Activated CD8-positive, alpha-beta T cell treated with anti-CD3 and anti-CD28 coated beads for 36 hours (primary cell): ENCODE measurements at places on chromosomes 2 and 18.
A peak's percentile ranks its signal among the peaks of the same experiment; 100 is the strongest.

DNA sequence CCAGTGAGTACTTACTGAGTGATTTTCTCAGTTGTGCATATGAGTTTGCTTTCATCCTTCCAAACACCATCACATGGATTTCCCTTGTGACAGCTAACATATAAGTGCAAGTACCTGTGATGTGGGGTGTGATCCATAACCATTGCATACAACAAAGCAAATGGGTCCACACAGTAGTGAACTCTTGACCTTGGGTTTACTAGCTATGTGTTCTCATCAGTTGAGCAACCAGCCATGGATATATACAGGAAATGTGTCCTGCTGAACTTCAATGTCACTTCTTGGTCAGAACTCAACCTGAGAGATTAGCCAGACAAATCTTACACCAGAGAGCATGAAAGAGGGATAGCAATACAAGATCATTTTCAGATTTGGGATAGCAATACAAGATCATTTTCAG lies 420.9 kb upstream of the KCNH7 start:
- H3K4me3 ChIP-seq, result no peak overlapping the region
- no peaks in the 10 kb centered on the region for H3K4me1 ChIP-seq
- H3K36me3 ChIP-seq, result no peaks in the 10 kb centered on the region
- no peak for DNase-seq
- no peaks in the 10 kb centered on the region for H3K27me3 ChIP-seq
- H3K27ac ChIP-seq, result no peak overlapping the region

GRCh38 chr2:174717916-174718315 lies 46.4 kb downstream of the CHRNA1 start:
- H3K36me3 ChIP-seq, result no peaks in the 10 kb centered on the region
- H3K4me1 ChIP-seq, result peaks cover 26% of the 10 kb centered on the region
- peaks cover 1% of the 10 kb centered on the region for H3K27me3 ChIP-seq

DNA sequence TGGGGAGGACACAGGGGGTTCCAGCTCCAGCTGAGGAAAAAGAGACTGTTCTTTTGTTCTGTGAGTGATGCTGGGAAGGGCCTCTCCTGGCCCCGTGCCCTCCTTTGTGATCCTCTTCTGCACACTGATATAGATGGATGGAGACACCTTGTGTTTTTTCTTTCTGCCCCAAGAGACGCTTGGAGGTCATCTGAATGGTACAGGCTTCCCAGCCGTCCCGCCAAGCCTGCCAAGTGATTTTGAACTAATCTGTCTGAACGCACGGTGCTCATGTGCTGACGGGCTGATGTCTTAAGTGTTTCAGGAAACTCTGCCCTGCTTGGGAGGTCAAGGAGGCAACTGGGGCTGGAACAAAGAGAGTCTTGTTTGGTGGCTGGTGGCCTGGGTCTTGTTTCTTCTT lies 57.5 kb downstream of the KIF5C start:
- H3K27ac ChIP-seq, result no peak overlapping the region
- H3K4me3 ChIP-seq, result no peak overlapping the region
- no peaks in the 10 kb centered on the region for H3K27me3 ChIP-seq
- no peaks in the 10 kb centered on the region for H3K4me1 ChIP-seq

- H3K27me3 ChIP-seq, result peaks cover 50% of the 10 kb centered on the region
- peaks cover 29% of the 10 kb centered on the region for H3K4me1 ChIP-seq
- H3K4me3 ChIP-seq, result peak overlapping the region; percentile 24
- no peaks in the 10 kb centered on the region for H3K36me3 ChIP-seq
- H3K27ac ChIP-seq, result no peak overlapping the region
Observed at GRCh38 chr2:36359067-36359466, 3.5 kb downstream of the CRIM1 start.

GRCh38 chr2:205785507-205786260 lies 103.4 kb downstream of the NRP2 start:
- no peak overlapping the region for H3K27ac ChIP-seq
- no peak for DNase-seq
- H3K4me1 ChIP-seq, result peaks cover 10% of the 10 kb centered on the region
- no peak overlapping the region for H3K4me3 ChIP-seq
- peaks cover 1% of the 10 kb centered on the region for H3K27me3 ChIP-seq

GRCh38 chr2:52115750-52116149 lies 1083.8 kb upstream of the NRXN1 start:
- no peak overlapping the region for H3K27ac ChIP-seq
- no peaks in the 10 kb centered on the region for H3K27me3 ChIP-seq
- H3K36me3 ChIP-seq, result no peaks in the 10 kb centered on the region

GRCh38 chr2:217250013-217250524 lies 390.2 kb upstream of the TNP1 start:
- DNase-seq, result no peak
- H3K4me1 ChIP-seq, result peaks cover 11% of the 10 kb centered on the region
- no peak overlapping the region for H3K4me3 ChIP-seq
- H3K36me3 ChIP-seq, result no peaks in the 10 kb centered on the region

DNA sequence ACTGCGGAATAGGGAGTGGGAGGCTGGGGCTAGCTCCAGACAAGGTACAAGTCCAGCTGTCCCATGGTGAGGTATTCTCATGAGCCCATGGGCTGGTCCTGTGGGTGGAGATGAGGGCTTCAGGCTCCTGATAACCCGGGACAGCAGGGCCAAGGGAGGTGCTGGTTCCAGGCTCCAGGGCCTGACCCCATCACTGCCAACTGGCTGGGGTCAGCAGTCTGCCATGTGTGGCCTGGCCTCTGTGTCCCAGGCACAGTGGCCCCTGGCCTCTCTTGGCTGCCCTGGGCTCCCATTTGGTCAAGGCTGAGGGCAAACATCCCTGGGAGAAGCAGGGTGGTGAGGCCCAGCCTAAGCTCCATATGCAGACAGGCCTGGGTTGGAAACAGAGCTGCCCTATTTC lies 966 bp upstream of the OXER1 start:
- H3K4me3 ChIP-seq, result no peak overlapping the region
- H3K4me1 ChIP-seq, result no peaks in the 10 kb centered on the region
- no peak overlapping the region for H3K27ac ChIP-seq
- no peaks in the 10 kb centered on the region for H3K27me3 ChIP-seq

- H3K36me3 ChIP-seq, result no peaks in the 10 kb centered on the region
- H3K27me3 ChIP-seq, result no peaks in the 10 kb centered on the region
- no peak overlapping the region for H3K27ac ChIP-seq
- H3K4me3 ChIP-seq, result no peak overlapping the region
- no peak for DNase-seq
Observed at GRCh38 chr2:214005337-214005736, 405.5 kb upstream of the VWC2L start.

- DNase-seq, result no peak
- H3K4me1 ChIP-seq, result no peaks in the 10 kb centered on the region
- H3K27me3 ChIP-seq, result peaks cover 31% of the 10 kb centered on the region
- H3K4me3 ChIP-seq, result no peak overlapping the region
Observed at GRCh38 chr2:38113981-38114708, 38.2 kb upstream of the CYP1B1 start.

- no peaks in the 10 kb centered on the region for H3K36me3 ChIP-seq
- no peak overlapping the region for H3K4me3 ChIP-seq
- no peaks in the 10 kb centered on the region for H3K4me1 ChIP-seq
- no peak for DNase-seq
- H3K27ac ChIP-seq, result no peak overlapping the region
Observed at GRCh38 chr18:35005963-35006577, 35.1 kb upstream of the MAPRE2 start.

DNA sequence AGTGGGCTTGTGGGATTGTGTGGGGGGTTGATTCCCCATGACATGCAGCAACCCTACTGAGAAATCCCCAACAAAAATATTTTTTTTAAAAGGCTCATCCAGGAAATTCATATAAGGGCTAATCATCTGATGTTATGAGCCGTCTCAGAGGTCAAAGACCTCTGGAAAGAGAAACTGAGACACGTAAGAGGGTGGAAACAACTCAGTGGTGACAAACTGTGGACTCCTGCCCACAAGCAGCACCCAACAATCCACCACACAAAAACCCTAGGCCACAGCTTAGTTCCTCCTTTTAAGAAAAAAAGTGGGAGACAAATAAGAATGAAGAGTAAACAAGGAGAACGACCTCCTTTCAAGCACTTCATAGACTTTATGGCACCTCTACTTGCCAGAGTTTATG lies 1096.1 kb upstream of the NRXN1 start:
- H3K4me1 ChIP-seq, result no peaks in the 10 kb centered on the region
- H3K4me3 ChIP-seq, result no peak overlapping the region
- H3K36me3 ChIP-seq, result no peaks in the 10 kb centered on the region
- no peak overlapping the region for H3K27ac ChIP-seq
- DNase-seq, result no peak
